Endothelial cell (in vitro differentiated cells): ENCODE measurements at places on chromosomes 6 and 20. TPM values are rescaled to one million over a fixed set of nuclear protein-coding genes. Genes with fewer than 3 reads are reported as not detected.

- no peak for DNase-seq
Observed at GRCh38 chr6:17172836-17173470, 71.1 kb downstream of the STMND1 start.

DNA sequence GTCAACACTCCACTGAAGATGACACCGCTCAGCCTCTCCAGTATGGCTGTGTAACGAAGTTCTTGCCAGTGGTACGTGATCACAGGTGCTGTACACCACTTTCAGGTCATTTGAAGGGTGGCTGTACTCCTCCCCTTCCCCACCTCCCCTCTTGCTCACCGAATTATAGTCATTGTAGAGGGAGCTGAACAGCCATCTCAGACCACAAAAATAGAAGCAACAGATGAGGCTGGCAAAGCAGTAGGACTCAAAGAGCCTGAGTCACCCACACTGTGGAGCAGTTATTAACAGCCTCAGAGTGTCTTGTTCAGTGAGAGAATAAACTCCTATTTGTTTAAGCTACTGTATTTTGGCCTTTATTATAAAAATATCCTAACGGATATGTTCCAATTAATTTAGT is 192.5 kb upstream of the MCHR2 start:
- DNase-seq = no peak

- no peak for DNase-seq
Observed at GRCh38 chr6:71588490-71588889, 297.9 kb upstream of the RIMS1 start.

DNA sequence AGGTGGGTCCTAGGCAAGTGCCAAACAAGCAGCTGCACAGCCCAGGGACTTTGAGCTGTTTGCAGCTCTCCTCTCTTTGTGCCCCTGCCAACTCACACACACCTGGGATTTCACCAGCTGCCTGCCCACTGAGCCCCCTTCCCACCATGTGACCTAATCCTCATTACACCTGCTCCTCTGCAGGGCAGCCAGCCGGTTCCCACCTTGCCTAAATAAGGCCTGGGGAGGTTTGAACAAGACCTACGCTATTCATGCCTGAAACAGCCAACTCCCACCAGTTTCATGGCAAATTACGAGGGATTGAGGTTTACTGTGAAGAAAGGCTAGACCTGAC is 92.6 kb upstream of the SOX4 start:
- no peak for DNase-seq

The TMEM14B gene
- 52.6 TPM for total RNA-seq

DNA sequence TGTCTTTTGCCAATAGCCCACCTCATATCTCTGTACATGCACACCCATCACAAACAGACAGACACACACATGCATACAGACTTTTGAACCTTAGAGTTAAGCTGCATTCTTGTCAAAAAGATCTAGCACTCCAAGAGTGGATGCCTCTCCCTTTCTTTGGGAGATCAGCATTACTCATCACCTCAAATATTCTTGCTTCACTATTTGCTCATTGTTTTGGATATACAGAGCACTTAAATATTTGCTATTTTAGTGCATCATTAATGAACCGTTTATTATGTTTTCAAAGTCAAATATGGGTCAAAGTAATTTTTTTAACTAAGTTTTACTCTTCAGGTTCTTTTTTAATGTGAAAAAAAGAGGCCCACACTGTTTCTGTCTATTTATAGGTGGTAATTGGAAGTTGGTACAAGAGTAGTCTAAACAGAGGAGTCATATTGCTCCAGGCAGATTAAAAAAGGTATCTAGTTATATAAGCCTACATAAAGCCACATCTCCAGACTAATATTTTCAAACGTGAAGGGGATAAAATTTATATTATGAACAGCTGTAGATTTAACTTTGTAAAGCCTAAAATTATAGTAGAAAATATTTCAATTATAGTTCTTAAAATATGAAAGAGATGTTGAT is 102.6 kb downstream of the FLRT3 start:
- DNase-seq = no peak

- DNase-seq = no peak
Observed at GRCh38 chr6:40681622-40682021, 94.5 kb upstream of the LRFN2 start.

The BMP7 gene
- total RNA-seq = 0.38 TPM

GRCh38 chr6:25560865-25561264 is 91.2 kb upstream of the SCGN start:
- no peak for DNase-seq

GRCh38 chr6:137866914-137867684 is at the start of gene TNFAIP3:
TNFAIP3 (plus strand) TSS chr6:137867259; CDS start chr6:137871228, 3,969 bp downstream.
- peak; percentile 93 for DNase-seq

DNA sequence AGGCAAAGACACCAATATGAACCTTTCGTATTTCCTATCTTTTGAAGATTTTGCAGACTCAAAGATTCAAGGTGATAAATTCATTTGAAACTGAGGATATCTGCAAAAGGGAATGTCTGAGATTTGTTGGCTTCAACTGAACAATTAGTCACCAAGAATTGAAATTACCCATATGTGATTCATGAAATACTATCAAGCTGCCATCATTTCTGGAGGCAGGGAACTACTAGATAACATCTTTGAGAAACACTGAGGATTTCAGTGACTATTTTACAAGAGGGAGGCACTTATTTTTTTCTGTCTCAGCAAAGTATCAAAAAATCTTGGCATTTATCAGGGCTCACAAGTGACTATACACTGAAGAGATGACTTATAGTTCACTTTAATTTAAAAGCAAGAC is 39.8 kb upstream of the MMS22L start:
- no peak for DNase-seq

GRCh38 chr6:10390495-10391298 is 24.2 kb downstream of the TFAP2A start:
- no peak for DNase-seq

- DNase-seq = peak; percentile 87
Observed at GRCh38 chr20:54649511-54649962, 174.1 kb downstream of the DOK5 start.

DNA sequence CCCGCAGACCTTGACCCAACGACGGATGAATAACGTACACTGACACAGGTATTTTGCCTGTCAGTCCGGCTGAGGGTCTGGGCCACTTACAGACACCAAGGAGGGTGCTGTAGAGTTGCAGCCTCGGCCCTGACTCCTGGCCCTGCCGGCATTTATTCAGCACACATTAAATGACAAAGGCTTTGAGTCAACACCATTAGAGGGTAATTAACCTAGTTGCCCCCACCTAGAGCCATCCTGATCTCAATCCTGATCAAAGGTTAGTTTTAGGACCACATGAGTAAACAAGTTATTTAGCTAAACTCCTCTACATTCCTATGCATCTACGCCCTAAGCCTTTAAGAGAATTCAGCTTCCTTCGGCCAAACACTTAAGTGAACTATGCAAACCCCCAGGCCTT is 11.9 kb upstream of the PM20D2 start:
- DNase-seq = no peak

The MRAP2 gene
- 5.1 TPM for total RNA-seq

- peak; percentile 91 for DNase-seq
Observed at GRCh38 chr6:145814501-145815308, at the start of gene FBXO30. FBXO30 (minus strand) TSS chr6:145814795; CDS start chr6:145806405, 8,390 bp downstream.

DNA sequence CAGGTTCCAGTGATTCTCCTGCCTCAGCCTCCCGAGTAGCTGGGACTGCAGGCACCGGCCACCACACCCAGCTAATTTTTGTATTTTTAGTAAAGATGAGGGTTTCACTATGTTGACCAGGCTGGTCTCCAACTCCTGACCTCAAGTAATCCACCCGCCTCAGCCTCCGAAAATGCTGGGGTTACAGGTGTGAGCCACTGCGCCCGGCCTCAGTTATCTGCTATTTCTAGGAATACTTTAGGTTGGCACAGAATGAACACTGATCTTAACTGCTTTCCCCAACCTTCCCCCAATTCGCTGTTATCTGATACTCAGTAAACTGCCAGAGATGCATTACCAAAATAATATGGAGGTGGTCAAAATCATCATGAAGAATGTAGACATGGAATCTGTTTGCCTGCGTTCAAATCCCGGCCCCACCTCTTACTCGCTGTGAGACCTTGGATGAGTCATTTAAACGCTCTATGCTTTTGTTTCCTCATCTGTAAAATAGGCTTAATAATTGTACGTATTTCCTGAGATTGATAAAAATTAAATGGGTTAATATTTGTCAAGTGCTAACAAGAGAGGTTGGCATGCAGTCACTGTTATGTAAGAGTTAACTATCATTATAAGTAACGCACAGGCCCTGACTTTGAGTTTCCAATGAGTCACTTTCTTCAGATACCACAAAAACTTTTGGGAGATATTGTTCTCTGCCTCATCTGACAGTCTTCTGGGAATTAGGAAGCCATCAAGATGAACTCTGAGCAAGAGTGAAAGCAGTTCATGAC is 44.5 kb upstream of the NCOA3 start:
- no peak for DNase-seq

DNA sequence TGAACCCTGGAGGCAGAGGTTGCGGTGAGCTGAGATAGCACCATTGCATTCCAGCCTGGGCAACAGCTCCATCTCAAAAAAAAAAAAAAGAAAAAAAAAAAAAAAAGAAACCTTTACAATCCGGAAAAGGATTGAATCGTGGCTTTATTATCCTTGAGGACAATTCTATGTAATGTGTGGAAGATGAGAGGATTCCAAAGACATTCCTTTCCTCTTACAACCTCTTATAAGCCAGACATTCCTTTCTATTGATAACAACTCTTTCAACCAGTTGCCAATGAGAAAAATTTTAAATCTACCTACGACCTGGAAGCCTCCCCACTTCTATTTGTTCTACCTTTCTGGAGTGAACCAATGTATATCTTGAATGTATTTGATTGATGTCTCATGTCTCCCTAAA is 91.2 kb upstream of the EEF1E1 start:
- no peak for DNase-seq

The HCK gene
- 0.54 TPM for total RNA-seq

DNA sequence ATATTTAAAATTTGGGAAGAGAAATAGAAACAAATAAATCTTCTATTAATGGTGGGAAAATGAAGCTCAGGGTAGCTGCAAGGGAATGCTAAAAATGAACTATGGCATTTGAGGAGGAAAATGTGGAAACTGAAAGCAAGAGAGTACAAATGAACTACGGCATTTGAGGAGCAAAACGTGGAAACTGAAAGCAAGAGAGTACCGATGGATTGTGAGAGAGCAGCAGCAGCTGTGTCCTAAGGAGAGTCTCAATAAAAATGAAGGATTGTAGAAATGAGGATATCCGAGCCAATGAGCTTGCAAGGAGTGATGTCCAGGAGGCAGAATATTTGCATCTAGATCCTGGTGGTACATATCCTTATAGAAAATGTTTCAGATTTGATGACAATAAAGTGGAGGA is 547.1 kb upstream of the ZNF337 start:
- DNase-seq = no peak

GRCh38 chr6:150150458-150150820 is 7.6 kb downstream of the PPP1R14C start:
- no peak for DNase-seq

DNA sequence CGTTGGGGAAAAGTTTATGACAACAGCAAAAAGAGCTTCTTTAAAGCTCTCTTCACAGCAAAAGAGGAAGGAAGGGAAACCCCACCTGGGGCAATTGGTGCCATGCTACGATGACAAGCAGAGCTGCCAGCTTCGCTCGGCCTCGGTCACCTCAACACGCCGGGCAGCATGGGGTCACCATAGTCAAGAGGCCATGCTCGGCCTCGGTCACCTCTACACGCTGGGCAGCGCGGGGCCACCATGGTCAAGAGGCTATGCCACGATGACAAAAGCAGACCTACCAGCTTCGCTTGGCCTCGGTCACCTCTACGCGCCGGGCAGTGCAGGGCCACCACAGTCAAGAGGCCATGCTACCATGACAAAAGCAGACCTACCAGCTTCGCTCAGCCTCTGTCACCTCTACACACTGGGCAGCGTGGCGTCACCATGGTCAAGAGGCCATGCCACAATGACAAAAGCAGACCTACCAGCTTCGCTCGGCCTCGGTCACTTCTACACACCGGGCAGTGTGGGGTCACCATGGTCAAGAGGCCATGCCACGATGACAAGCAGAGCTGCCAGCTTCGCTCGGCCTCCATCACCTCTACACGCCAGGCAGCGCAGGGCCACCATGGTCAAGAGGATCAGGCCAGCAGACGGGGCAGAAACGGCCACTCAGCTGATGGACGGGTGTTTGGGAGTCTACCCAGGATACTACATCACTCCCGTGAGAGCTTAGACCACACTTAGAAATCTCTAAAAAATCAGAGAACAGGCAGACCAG is 12.1 kb downstream of the APMAP start:
- DNase-seq = no peak

DNA sequence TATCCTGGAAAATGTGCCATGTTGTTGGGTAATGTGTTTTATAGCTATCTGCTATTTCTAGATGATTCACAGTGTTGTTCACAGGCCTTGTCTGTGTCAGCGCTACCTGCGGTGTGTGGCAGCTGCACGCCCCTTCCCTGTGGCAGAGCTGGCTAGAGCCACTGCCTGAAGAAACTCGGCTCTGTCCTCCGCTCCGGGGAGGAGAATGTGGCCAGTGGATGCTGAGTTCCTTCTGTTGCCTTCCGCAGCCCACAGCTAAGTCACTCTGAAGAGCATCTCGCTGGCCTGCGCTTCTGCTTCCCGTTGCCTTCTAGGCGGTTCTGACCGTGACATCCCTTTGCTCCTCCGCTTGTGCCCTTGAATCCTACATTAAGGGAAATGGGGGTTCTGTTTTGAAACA is 135.1 kb downstream of the PLG start:
- no peak for DNase-seq

- no peak for DNase-seq
Observed at GRCh38 chr6:48826901-48827701, 636.0 kb downstream of the MMUT start.

GRCh38 chr20:11210611-11211010 is 536.8 kb upstream of the JAG1 start:
- DNase-seq = no peak

The MAP1LC3A gene
- 33.6 TPM for total RNA-seq

DNA sequence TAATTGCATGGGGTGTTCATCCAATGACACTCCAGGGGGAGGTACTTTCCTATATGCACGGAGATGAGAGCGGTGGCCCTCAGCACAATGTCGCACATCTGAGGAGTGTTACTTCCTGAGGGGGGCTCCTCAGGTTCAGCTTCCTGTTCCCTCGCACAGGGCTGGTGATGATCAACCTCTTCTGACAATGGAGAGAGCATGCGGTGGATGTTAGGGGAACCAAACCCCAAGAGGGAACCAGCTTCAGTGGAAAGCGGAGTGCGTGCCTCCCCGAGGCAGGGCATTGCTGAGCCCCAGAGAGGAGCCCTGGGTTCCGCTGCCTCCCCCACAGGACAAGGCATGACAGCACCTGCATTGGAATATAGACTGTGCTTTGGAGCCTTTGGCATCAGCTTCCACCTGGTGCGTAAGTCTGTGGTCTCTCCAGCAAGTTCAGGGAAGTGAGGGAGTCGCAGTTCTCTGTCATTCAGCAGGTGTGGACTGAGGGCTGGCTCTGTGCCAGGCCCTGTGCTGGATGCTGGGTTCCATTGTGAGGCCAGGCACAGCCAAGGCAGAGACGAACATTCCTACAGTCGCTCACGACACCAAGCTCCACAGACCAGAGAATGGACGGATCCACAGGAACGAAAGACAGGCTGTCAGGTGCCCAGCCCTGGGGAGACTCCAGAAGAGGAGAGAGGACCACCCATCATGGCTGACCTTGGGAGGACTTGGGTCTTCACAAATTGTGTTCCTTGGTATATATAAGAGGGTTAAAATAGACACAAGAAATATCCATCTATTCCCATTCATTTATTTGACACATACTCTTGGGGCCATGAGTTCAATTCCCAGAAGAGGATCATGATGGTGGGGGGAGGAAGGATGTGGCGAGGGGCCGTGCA is 3.9 kb upstream of the ZNF831 start:
- no peak for DNase-seq
